ENCODE measurements at places on chromosomes 5 and 9.

GRCh38 chr5:149466457-149466972, 84.7 kb downstream of the CSNK1A1 start:
- no peak for DNase-seq

- DNase-seq, result peak; percentile 25
Measured at GRCh38 chr5:80654054-80654390, 430 bp upstream of the MSH3 start.

GRCh38 chr9:37453827-37454226, 11.4 kb downstream of the ZBTB5 start:
- DNase-seq, result no peak

GRCh38 chr9:70902692-70903131, 218.7 kb downstream of the TRPM3 start:
- peak; percentile 78 for DNase-seq

DNA sequence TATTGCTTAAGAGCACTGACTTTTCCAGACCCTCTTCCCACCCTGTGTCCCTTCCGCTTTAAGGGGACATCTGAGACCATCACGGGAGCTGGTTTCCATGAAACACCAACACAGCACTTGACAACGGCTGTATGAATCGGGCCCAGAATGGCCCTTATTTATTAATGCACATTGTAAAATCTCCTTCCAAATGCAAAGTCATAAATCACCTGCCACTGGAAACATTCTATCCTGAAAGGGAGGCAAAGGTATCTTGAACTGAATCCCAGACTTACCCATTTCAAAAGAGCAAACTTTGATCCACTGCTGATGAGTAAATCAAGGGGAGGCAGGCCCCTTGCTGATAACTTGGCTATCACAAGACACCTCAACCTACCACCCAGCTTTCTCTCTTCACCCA, 37.4 kb downstream of the SHB start:
- DNase-seq, result no peak

GRCh38 chr5:30725073-30725472, 468.4 kb upstream of the CDH6 start:
- no peak for DNase-seq

DNA sequence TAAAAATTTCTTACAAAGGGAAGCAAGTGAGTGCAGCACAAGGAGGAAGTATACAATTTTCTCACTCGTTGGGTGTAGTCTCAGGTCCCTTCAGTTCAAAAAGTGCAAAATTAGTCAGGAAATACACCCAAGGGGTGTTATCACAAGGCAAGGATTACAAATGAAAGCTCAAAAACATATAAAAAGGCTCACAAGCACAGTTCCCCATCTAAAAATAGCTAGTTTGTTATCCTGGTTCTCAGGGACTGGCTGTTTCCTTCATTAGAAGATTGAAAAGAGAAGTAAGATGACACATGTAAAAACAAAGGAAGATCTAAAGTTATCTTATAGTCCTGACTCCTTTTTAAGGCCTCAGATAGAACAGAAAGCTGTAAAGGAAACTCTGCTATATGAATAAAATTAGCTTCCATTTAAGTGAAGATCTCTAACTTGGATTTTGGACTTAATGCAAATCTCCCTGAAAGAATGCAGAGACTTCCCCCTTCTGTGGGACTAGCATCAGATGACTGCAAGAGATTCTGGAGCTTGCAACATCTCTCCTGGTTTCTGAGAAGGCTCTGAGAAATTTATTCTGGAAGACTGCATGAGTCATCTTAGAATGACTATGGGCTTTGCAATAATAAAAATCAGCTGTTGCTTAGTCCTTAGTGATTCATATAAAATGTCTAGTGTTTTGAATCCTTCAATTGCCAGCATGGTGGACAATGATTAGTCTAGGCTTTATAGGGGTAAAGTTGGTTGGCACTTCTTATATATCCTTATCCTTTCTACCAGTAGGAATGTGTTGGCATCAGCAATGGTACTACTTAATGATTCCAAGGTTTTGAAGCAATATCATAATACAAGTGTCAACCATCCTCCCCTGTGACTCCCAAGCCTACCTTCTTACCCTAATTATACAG, 25.4 kb downstream of the DAB2 start:
- DNase-seq, result peak; percentile 82

DNA sequence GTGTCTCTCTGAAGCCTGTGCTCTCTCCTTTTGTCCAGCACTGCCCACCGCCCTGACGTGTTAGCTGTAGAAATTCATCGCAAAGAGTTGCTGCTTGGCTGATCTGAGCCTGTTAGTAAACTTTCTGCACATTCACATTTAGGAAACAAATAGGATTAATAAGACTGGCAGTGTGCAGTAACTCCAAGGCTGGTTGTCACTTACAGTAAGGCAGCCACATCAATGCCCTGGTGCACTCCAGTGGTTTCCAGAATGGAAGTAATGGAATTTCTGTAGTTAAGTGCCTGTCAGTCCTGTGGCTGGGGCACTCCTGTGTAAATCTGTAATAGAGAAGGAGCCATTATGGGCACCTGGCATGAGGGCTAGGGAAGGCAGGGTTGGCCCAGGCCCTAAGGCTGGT, 70.6 kb downstream of the DOCK2 start:
- DNase-seq, result no peak

DNA sequence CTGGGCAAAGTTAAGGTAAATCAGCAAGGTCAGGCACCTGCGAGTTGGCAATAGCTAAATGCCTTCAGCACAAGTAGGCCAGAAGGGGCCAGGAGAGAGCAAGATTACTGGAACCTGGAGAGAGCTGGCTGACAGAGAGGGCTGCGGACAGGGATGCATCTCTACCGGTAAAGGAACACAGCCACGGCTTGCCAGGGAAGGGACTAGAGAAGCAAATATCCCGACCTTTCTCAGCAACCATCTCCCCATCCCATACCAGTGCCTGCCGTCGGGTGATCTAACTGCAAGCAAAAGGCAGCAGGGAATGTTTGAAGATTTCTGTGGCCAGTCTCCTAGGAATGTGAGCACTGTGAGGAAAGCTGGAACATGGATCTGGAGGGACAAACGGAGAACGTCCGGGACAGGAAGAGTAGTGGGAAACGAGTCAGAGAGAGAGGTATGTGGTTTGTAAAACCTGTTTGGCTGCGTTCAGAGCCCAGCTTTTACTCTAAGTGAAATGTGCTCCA, 15.9 kb upstream of the ABLIM3 start:
- DNase-seq, result peak; percentile 67

Measured in RWPE1 (cell line).